ENCODE measurements at places on chromosomes 6 and 20. TPM values are rescaled to one million over a fixed set of nuclear protein-coding genes. Genes with fewer than 3 reads are reported as not detected.

Gene PI16
- polyA plus RNA-seq = 0.50 TPM

Gene POPDC3
- 5.7 TPM for polyA plus RNA-seq

Gene KIF25
- polyA plus RNA-seq = 0.76 TPM

Gene TNFRSF6B
- not detected for polyA plus RNA-seq

Gene PRSS35
- 1.7 TPM for polyA plus RNA-seq

Gene RBPJL
- 0.44 TPM for polyA plus RNA-seq

Gene LGSN
- polyA plus RNA-seq = not detected

Gene BNIP5
- not detected for polyA plus RNA-seq

Gene FABP7
- 14.5 TPM for polyA plus RNA-seq

Gene HAO1
- not detected for polyA plus RNA-seq

Gene DEF6
- polyA plus RNA-seq = 5.1 TPM

Gene PLCB1
- polyA plus RNA-seq = 14.9 TPM

Gene ADAM33
- 2.4 TPM for polyA plus RNA-seq

Gene ULBP1
- polyA plus RNA-seq = 1.3 TPM

Gene LY6G6D
- not detected for polyA plus RNA-seq

Gene ALDH5A1
- 2.7 TPM for polyA plus RNA-seq

Gene IL17A
- polyA plus RNA-seq = not detected

Gene MAS1
- not detected for polyA plus RNA-seq

Gene C6orf132
- polyA plus RNA-seq = 22.2 TPM

Gene RIPPLY2
- polyA plus RNA-seq = 4.0 TPM

Gene LAMA5
- 201 TPM for polyA plus RNA-seq

Gene CLPSL2
- polyA plus RNA-seq = 3.6 TPM

Gene ABHD16B
- not detected for polyA plus RNA-seq

Gene MRAP2
- 6.8 TPM for polyA plus RNA-seq

Gene SPTLC3
- polyA plus RNA-seq = 0.66 TPM

Gene SLC29A1
- 73.1 TPM for polyA plus RNA-seq

Gene FAM83C
- not detected for polyA plus RNA-seq

Gene TAGAP
- polyA plus RNA-seq = not detected

Gene KCNQ2
- polyA plus RNA-seq = 67.9 TPM

Gene LY6G6C
- 0.23 TPM for polyA plus RNA-seq

Gene LYRM2
- 67.3 TPM for polyA plus RNA-seq

Gene TP53TG5
- polyA plus RNA-seq = not detected

Gene SLPI
- polyA plus RNA-seq = not detected

Gene ELOVL4
- 16.8 TPM for polyA plus RNA-seq

Gene MAP3K4
- 56.6 TPM for polyA plus RNA-seq

Gene BPIFB1
- polyA plus RNA-seq = not detected

Gene DEFB124
- polyA plus RNA-seq = not detected

Gene MATN4
- polyA plus RNA-seq = 3.3 TPM

All from GM23338 (cell line).